ENCODE measurements at places on chromosomes 7 and 10.

DNA sequence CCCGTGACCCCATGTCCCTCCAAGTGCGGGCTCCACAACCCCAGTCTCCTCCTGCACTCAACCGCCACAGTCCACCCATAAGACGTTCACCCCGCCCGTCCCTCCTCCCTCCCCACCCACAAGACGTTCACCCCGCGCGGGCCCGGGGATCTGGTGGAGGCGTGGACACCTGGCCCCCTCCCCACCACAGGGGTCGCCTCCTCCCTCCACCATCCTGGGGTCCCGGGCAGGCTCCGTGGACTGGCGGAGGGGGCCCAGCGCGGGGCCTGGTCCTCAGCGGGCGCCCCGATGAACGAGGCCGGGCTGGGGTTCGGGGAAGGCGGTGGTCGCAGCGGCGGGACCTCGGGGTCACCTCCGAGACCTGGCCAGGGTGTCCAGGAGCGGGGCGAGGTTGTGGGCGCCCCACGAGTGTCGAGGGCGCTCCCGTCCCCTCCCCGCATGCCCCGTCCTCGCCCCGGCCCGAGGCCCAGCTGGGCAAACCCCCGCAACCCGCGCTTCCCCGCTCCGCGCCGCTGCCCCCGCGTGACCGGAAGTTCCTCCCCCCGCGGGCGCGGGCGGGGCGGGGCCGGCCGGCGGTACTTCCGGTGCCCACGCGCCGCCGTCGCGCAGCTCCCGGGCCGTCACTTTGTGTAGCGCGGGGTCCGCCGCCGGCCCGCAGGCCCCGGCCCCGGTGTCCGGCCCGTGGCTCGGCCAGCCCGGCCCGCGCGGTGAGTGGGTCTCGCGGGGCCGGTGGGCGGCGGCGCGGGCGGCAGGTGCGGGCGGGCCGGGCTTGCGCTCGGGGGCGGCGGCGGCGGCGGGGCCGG, at the start of gene ZNF316:
ZNF316 (plus strand) TSS at position 578 of the 803 bp plus-strand sequence. CDS start 5,092 bp downstream, outside the sequence.
- DNase-seq, result no peak

GRCh38 chr7:30430777-30431176, 47.8 kb downstream of the NOD1 start:
- no peak for DNase-seq

DNA sequence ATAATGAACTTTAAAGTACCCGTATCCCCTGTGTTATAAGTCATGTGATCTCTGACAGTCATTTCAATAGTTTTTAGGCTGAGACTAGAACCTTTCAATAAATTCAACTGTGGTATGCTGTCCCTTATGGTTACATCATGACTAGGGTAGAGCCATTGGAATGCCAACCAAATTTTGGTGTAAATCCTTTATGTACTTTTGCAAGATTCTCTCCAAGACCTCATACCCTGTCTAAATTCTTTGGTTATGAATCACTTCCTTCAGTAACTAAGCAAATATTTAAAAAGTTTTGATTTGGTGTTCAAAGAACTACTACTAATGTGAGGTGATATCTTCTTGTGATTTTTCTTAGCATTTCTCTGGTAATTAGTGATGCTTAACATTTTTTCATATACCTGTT, 20.8 kb upstream of the OR6B1 start:
- no peak for DNase-seq

DNA sequence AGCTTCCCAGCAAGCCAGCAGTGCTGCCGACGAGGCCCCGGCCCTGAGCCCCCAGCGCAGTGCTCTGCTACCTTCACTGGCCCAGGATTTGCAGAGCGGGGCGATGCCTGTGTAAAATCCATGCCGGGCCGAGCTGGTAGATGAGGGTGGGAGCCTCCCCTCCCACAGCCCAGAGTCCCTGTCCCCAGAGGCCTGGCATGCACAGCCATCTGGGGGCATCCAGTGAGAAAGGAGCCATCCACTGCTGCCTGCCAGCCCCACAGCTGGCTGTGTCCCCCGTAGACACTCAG, 116.7 kb downstream of the RGS10 start:
- no peak for DNase-seq

- DNase-seq, result no peak
These were observed 277.1 kb upstream of the KLF6 start for GRCh38 chr10:4062072-4062471.

DNA sequence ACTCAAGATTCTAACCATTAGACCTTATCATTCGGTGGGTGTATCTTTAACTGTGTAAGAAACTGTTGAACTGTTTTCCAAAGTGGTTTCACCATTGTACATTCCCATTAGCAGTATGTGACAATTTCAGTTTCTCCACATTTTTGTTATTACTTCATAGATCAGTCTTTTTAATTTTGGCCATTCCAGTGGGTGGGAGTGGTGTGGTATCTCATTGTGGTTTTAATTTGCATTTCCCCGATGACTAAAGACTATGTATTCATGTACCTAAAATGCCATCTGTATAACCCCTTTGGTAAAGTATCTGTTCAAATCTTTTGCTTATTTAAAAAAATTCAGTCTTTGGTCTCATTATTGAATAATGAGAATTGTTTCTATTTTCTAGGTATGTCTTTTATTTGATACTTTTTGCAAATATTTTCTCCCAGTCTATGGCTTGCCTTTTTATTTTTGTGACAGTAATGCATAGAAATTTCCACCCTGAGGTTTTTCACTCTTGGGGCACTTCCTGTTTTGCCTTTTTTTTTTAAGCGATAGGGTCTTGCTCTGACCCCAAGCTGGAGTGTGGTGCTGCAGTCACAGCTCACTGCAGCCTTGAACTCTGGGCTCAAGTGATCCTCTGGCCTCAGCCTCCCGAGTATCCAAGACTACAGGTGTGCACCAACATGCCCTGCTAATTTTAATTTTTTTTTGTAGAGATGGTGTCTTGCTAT, 141.1 kb upstream of the ITGB1 start:
- DNase-seq, result no peak
